ENCODE measurements at places on chromosomes 16 and 17.
A peak's percentile ranks its signal among the peaks of the same experiment; 100 is the strongest.

DNA sequence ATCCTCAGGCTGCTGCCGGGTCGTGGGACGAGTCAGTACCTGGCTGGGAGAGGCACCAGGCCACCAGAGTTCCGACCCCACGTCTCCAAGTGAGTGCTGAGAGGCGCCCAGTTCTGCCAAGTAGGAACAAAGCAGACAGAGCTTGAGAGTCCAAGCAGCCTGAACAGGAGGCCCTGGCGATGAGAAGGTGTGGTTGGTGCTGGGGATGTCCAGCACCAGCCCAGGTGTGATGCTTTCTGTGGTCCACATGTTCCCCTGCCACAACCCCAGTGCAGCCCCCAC is 10.8 kb downstream of the TAX1BP3 start:
- no peak for DNase-seq

DNA sequence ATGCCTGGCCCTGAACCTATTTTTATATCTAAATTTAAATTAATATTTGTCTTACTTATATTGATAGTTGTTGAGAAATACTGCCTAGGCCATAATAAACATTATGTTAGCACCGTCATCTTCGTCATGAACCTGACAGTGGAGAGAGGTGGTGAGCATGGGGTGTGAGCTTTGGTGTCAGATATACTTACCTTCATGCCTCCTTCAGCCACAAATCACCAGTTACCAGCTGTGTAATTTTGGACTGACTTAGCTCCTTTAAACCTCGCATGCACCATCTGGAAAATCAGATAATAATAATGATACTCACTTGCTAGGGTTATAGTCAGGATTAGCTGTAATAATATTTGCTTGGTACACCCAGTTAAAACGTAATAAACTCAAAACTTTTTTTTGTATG is 35.0 kb downstream of the SNX29 start:
- DNase-seq = no peak

DNA sequence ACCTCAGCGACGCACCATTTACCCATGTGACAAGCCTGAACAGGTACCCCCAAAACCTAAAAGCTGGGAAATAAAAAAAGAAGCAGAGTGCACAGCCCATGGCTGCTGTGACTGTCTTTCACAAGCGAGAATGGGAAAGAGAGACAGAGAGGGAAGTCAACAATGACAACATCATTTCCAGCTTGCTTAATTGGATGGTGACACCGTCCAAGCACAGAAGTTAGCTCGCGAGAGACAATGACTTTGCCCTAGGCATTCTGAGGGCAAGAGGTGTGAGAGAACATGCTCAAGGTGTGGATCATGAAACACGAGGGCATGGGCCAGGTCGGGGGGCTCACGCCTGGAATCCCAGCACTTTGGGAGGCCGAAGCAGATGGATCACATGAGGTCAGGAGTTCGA is 19.3 kb upstream of the NSMCE1 start:
- no peak for DNase-seq

- no peak for DNase-seq
These were observed 10.0 kb downstream of the SALL1 start for GRCh38 chr16:51141106-51141505.

DNA sequence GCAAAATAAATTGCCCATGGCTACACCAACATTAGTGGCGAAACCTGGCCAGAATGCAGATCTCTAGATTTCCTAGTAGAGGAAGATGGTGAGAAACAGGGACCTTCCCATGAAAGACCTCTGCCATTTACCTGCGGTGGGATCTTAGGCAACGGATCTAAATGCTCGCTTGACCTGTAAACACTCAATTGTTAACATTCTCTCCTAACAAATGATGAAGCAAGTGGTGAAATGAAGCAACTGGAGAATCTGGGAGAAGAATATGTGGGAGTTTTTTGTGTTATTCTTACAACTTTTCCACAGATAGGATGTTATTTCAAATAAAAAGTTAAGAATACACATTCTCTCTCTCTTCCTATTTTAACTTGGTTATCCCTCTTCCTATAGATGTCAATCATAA is 56.6 kb downstream of the SMG6 start:
- DNase-seq = no peak

GRCh38 chr17:82358465-82359350 is at the start of gene TEX19:
Gene TEX19 (plus strand): TSS chr17:82359247. CDS start chr17:82362151, 2,904 bp downstream.
- no peak for DNase-seq

DNA sequence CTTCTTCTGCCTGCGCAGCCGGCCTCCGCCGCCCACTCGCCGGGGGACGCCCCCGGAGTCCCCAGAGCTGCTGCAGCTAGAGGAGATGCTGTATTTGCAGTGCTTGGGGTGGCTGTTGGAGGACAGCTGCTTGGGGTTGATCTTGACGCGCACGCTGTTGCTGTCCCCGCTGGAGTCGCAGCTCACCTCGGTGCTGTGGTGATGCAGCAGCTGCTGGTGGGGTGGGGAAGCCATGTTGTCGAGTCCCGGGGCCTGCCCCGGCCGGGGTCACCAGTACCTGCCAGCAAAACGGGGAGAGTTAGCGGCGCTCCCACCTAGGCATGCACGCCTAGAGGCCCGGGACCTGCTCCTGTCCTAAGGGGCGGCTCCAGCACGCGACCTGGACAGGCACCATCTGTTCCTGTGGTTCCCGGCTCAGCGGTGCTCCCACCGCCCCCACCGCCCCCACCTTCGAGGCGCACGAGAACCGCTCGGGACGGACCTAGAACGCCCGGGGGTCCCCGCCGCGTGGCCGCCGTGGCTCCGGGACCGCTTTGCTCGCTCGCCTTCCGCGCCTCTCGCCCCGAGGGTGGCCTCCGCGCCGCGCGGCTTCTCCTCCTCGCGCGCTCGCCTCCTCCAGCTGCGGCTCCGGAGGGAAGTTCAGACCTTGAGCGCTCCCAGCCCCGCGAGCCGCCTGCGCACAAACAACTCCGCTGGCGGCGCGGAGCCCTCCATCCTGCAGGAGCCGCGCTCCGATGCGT is 863 bp downstream of the ADCY9 start:
- peak; percentile 37 for DNase-seq

DNA sequence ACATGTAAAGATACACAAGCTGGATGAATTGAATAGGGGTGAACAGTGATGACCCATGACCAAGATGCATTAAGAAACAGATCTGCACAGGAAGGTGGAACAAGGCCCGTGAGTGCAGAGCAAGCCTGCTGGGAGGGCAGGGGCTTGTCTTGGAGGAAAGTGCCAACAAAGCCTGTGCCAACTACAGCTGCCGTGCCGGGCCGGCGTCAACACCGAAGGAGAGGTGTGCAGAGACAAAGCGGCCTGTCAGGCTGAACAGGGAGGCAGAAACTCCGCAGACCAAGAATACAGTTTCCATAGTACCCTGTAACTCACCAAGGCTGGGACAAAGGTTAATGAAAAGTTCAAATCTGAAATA is 46.7 kb downstream of the ANKRD11 start:
- DNase-seq = no peak

GRCh38 chr16:80319181-80319580 is 221.6 kb upstream of the DYNLRB2 start:
- no peak for DNase-seq

GRCh38 chr17:35235917-35236316 is 7.0 kb upstream of the SLFN5 start:
- no peak for DNase-seq

DNA sequence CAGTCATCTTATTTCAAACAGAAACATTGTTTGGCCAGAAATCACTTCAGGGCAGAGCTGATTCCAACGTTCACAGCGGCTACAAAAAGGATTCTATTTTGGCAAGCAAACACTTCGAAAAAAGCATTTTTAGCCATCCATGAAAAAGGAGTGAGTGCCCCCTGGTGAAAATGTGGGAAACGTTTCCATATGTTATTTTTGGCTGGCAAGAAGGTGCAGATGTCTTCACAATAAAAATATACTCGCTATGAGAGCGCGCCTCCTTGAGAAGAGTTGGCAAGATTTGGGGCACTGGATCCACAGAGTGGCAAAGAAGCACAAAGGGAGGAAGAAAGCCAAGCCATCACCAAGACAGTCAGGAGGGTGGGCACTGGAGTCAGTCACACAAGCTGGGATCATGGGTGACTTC is 191.1 kb downstream of the CHD9NB start:
- DNase-seq = no peak

- peak; percentile 55 for DNase-seq
These were observed 1.6 kb downstream of the HOXB2 start for GRCh38 chr17:48543107-48543853.

GRCh38 chr17:44628243-44629188 is 27.8 kb upstream of the MEIOC start:
- peak; percentile 36 for DNase-seq

DNA sequence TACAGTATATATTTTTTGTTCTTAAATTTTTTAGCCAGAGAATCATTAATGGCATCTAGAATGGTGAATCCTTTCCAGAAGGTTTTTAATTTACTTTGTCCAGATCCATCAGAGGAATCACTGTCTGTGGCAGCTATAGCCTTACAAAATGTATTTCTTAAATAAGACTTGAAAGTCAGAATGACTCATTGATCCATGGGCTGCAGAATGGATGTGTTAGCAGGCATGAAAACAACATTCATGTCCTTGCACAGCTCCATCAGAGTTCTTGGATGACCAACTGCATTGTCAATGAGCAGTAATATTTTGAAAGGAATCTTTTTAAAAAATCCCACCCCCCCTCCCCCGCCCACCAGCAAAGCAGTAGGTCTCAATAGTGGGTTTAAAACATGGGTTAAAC is 51.4 kb downstream of the CACNG1 start:
- no peak for DNase-seq
